ENCODE measurements at places on chromosomes 13 and 19. TPM values are rescaled to one million over a fixed set of nuclear protein-coding genes. Genes with fewer than 3 reads are reported as not detected.

The TTYH1 gene
- 0.32 TPM for total RNA-seq

GRCh38 chr13:42885325-42885724 is 103.9 kb downstream of the FAM216B start:
- no peak overlapping the region for H3K4me3 ChIP-seq
- no peaks in the 10 kb centered on the region for H3K36me3 ChIP-seq
- no peaks in the 10 kb centered on the region for H3K4me1 ChIP-seq
- no peak overlapping the region for H3K27ac ChIP-seq
- no peak for DNase-seq

DNA sequence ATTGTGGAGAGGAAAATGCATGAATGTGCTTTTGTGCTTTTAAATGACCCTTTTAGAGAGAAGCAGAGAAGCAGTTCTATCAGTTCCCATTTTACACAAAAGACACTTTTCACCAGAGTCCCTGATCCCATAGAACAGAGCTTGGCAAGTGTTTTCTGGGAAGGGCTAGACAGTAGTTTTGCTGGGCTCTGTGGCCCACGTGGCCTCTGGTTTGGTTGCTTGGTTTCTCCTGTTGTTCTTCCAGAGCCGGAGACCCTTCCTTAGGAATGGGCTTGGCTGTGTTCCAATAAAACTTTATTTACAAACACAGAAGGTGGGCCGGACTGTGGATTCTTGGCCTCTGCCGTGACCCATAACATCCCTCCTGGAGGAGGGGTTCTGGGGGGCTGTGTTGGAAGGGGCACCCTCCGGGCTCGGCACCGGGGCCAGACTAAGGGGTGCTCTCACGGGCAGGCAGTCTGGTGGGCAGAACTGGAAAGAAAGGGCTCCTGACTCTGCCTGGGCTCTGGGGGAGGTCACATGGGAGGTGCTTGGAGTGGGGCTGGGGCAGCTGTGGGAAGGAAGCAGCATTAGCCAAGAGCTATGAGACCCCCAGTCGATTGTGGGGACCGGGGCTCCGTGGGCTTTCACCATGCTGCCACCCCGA is 3.2 kb downstream of the SPPL2B start:
- DNase-seq = no peak
- H3K36me3 ChIP-seq = peaks cover 14% of the 10 kb centered on the region
- H3K4me3 ChIP-seq = peak overlapping the region; percentile 70
- H3K27ac ChIP-seq = no peak overlapping the region

DNA sequence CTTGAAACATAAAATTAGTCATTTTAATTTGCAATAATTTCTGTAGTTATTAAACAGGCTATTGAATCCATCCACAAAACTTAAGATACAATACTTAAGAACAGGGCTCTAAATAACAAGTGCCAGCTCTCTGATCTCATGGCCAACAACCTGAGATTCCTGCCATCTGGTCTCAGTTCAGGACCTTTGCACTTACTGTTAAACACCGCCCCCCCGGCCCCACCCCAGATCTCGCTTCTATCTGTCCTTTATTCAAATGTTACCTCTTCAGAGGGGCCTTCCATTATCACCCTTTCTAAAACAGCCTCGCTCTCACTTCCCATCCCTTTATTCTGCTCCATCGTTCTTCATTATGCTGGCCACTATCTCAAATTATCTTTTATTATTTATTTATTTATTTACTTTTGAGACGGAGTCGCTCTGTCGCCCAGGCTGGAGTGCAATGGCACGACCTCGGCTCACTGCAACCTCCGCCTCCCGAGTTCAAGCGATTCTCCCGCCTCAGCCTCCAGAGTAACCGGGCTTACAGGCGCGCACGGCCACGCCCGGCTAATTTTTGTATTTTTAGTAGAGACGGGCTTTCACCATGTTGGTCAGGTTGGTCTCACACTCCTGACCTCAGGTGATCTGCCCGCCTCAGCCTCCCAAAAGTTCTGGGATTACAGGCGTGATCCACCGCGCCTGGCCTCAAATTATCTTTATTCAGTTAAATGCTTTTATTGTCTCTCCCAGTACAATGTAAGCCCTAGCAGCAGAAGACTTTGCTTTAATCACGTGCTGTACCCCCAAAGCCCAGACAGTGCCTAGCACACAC is 838 bp upstream of the SNRNP70 start:
- peaks cover 7% of the 10 kb centered on the region for H3K27me3 ChIP-seq
- peak overlapping the region; percentile 83 for H3K27ac ChIP-seq
- no peak for DNase-seq
- H3K4me3 ChIP-seq = peak overlapping the region; percentile 100

GRCh38 chr19:51121257-51121656 is 3.4 kb upstream of the SIGLEC9 start:
- H3K36me3 ChIP-seq = no peaks in the 10 kb centered on the region
- H3K27me3 ChIP-seq = no peaks in the 10 kb centered on the region
- H3K4me3 ChIP-seq = no peak overlapping the region
- no peak for DNase-seq
- peaks cover 62% of the 10 kb centered on the region for H3K4me1 ChIP-seq
